GM18507 (cell line): ENCODE measurements at places on chromosomes 4 and X.
A peak's percentile ranks its signal among the peaks of the same experiment; 100 is the strongest.

GRCh38 chrX:45614853-45615252 is 414.2 kb upstream of the DIPK2B start:
- DNase-seq = no peak

DNA sequence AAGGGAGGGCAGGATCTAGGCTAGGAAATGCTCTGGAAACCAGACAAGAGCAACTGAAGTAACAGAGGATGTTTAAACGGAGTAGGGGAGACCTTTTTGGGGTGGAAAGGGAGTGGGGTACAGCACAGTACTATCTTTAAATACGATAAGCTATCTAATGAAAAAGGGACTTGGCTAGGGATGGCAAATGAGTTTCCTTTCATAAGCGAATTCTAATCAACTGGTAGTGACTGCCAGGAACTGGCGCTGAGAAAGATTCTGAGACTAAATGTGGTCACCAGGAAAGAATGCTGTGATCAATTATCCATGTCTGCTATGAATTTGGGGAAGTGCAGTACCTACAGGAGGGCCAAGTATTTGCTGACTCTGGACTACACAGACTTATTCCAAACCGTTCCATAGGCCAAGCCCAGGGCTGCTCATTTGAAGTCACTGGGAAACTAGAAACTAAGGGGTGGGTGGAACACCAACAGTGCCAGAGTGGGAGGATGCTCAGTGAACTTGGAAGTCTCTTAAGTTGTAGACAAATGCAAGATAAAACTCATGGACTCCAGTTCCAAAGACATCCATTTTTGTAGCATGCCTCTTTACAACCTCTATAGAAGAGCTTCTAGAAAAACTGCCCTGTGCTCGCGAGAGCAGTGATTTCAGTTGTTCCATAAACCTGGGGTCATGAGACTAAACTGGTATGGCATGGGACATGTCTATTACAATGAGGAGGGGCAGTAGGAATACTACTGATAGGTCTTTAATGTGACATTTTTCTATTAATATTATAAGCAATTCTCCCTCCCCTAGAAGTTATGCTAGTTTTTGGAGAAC is 2.0 kb downstream of the TRAPPC2 start:
- DNase-seq = no peak

GRCh38 chrX:67726018-67726417 is 182.2 kb downstream of the AR start:
- no peak for DNase-seq

GRCh38 chr4:155444721-155445120 is 68.0 kb upstream of the MAP9 start:
- no peak for DNase-seq

GRCh38 chrX:68196939-68197791 is 236.1 kb downstream of the OPHN1 start:
- DNase-seq = peak; percentile 2

GRCh38 chrX:39661116-39661907 is 436.4 kb downstream of the BCOR start:
- DNase-seq = no peak

GRCh38 chrX:499870-500364 is 113.2 kb upstream of the PPP2R3B start:
- DNase-seq = no peak

DNA sequence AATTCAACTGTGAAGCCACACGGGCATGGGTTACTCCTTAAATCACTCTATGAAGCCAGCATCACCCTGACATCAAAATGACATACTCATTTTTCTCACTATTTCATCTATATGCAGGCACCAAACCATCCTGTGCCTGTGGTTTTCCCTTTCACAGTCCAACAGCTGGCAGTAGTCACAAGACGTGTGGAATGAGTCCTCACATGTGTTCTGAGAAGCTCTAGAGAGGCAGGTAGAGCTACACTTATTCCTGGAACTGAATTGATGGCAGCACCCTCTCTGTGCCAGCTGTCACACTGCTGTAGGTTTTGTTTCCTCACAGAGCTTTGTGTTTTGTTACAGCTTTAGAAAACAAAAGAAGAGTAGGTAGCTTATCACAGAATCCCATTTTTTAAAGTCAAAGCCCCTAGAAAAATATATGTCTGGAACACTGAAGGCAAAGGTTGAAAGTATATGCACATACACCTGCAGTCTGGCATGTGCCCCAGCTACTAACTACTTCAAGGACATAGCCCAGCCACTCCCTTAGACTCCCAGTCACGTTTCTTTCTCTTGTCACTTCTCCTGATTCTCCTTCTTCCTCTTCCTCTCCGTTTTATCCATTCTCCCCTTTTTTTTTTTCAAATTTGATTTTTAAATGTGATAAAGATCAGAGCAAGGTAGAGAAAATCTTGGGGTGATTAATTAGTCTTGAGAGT is 107.1 kb downstream of the ANXA10 start:
- no peak for DNase-seq

DNA sequence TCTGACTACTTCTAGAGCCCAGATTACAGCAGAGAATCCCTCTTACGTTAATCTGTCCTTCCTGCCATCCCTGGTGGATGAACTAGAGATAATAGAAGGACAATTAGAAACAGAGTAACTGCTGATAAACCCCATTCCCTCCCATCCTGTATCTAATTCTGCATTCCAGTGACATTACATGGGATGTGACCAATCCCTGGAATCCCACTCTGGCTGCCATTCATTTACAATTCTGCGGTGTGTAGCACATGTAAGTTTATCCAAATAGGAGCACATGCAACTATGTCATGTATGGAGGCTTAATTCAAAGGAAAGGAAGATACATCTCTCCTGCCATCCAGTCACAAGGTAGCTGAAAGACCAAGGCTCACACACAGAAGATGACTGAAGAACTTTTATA is 339.5 kb downstream of the GPAT3 start:
- DNase-seq = no peak

- no peak for DNase-seq
Observed at GRCh38 chr4:159047478-159048165, 55.3 kb upstream of the RAPGEF2 start.

DNA sequence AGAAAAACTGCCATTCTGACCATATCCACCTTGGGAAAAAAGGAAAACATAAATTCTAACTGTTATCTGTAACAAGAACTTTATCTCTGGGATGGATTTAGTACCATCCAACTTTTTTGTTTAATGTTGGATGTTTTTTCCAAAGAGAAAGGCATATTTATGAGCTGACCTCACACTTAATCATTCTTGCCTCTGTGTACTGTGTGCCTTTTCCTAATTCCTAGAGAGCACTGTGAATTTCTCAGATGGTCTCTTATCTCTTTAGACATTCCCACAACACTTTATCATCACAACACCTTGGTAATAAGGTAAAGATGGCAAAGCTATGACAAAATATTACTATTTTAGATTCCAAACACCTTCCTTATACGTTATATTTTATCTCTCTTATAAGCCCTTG is 126.2 kb downstream of the COL4A6 start:
- DNase-seq = no peak

DNA sequence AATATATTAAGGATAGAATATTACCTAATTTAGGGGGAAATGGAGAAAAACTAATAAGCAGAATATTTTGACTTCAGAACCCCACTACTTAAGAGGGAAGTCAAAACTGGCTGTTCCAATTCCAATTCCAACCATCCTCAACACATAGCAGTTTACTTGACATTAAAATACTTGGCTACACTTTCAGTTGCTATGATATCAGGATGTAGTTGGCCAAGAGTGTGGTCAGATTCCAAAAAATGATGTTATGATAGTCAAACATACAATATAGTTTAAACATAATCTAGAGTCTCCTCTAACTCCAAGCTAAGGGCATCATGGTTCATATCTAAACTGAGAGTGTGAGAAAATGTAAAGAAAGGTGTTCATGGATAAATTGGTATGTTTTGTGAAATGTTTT is 16.5 kb upstream of the SMIM14 start:
- no peak for DNase-seq

GRCh38 chr4:88382621-88383020 is 4.0 kb downstream of the HERC6 start:
- no peak for DNase-seq

DNA sequence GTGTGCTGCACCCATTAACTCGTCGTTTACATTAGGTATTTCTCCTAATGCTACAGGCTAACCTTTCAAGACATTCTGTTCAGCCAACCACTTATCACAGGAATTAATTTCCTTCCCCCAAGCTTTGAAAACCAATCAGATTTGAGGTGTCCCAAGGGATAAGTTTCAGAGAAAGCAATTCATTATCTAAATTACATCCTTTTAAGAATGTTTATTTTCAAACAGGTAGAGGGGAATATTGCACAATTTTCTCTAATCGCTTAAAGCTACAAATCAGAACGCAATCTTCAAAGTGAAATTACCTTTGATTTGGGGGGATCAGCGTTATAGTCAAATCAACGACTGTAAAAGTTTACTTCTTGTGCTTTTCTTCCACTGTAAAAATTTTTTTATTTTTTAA is 1.6 kb downstream of the CLOCK start:
- no peak for DNase-seq

GRCh38 chrX:101973066-101973465 is 41.2 kb upstream of the ZMAT1 start:
- no peak for DNase-seq

DNA sequence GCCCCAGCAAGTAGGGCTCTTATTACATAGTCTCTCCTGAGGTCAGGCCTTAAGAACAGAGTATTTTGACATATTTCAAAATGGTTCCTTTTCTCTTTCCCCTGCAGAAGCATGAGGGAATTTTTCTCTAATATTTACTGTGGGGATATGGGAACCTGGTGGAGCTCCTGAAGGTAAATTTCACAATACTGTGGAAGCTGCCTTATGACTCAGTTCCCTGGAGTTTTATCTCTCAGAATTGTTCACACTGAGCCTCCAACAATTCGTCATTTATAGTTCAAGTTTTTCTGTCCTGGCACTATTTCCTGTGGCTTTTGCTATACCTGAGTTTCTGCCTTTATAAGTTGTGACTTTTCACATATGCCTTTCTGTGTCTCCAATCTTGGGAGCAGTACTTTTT is 607.2 kb upstream of the NDST4 start:
- no peak for DNase-seq

DNA sequence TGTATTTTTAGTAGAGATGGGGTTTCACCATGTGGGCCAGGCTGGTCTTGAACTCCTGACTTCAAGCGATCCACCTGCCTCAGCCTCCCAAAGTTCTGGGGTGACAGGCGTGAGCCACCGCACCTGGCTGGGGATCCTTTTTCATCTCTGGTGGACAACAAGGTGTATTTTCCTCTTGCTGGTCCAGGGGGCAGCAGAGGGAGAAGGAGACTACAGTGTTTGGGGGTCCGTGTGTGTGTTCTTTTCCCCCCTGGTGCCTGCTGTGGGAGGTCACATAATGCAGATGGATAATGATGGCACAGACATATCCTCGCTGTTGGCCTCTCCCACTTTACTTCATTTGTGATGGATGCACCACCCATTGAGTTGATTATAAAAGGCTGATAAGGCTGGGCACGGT is 39.0 kb upstream of the CD99 start:
- no peak for DNase-seq

DNA sequence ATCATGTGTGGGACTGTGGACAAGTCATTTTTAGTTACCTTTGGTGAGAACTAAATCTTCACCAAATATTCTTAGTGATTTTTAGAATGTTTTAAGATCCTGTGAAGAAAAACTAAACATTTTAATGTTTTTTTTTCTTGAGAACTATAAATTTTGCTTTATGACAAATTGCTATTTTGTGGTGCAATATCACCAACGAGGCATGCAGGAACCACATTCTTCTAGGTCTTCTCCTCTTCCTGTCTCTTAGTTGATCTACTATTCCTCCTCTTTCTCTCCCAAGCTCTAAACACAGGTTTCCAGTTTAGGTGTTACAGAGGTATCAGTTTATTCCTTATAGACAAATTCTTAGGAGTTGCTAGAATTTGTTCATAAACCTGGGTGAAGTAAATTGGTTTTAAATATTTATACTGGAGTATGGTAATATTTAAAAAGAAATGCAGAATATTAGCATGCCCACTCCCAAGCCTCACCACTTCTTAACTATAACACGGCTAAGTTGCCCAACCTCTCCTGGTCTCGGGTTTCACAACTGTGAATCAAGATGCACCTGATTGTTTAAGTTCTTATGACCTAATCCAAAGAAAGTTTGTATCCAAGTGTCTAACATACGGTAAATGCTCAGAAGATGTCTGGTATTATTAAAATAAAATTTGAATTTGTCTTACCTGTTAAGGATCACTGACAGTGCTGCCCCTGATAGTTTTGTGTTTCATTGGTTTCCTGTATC is 56.5 kb upstream of the CLNK start:
- DNase-seq = no peak

GRCh38 chrX:19535476-19535875 is 20.2 kb upstream of the MAP3K15 start:
- no peak for DNase-seq

GRCh38 chrX:64894454-64895038 is 81.7 kb downstream of the ZC4H2 start:
- DNase-seq = no peak

DNA sequence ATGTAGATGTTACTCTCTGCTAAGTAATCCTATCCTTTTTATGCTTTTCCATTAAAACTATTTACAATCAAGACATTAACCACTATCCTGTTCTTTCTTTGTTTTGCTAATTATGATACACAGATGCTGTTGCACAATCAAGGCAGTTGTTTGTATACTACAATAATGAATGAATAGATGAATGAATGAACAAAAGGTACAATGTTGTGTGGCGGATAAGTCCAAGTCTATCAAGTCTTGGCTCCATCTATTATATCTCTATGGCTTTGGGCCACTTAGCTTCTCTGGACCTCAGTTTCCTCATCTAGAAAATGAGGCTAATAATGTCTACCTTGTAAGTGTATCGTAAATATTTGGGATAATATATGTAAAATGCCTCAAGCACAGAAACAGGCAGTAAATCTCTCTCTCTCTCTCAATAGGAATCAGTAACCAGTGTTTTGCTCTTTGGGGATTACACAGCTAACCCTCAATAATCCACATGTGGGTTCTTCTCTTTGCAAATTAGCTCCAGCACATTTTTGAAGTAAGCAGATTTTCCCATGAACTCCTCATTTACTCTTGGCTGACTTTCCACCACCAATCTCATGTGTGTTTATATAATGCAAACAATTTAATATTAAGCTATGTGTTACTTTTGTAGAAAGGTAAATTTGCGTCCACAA is 27.8 kb upstream of the TSPAN5 start:
- DNase-seq = no peak

DNA sequence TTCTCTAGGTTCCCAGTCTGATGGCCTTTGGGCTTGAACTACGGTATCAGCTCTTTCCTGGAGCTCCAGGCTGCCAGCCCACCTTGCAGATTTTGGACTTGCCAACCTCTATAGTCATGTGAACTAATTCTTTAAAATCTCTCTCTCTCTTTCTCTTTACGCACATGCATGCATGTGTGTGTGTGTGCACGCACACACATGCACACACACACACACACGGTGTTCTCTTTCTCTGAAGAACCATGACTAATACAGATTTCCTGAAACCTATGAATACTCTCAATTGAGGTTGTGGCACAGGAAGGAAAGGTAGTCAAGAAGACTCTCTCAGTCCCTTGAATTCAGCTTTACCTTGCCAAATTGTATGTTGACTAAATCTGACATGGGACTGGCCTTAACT is 6.2 kb upstream of the ZCCHC13 start:
- no peak for DNase-seq

- DNase-seq = no peak
Observed at GRCh38 chr4:182496408-182496807, 253.2 kb downstream of the TENM3 start.
